Right renal cortex interstitium (tissue), 3 donors: ENCODE measurements at places on chromosomes 6 and 20. TPM values are rescaled to one million over a fixed set of nuclear protein-coding genes. Genes with fewer than 3 reads are reported as not detected.

MAPK14 gene
- polyA plus RNA-seq, result 54.4 TPM

KCNQ2 gene
- 4.9 TPM for polyA plus RNA-seq

NAA20 gene
- 108 TPM for polyA plus RNA-seq

LIN28B gene
- polyA plus RNA-seq, result 0.11 TPM

RHAG gene
- polyA plus RNA-seq, result 0.67 TPM

RGS17 gene
- 2.4 TPM for polyA plus RNA-seq

CTAGE9 gene
- not detected for polyA plus RNA-seq

TSPYL1 gene
- 109 TPM for polyA plus RNA-seq

FAM184A gene
- 11.5 TPM for polyA plus RNA-seq

MICA gene
- polyA plus RNA-seq, result 10.5 TPM

L3MBTL3 gene
- 20.5 TPM for polyA plus RNA-seq

IP6K3 gene
- polyA plus RNA-seq, result 1.1 TPM

NCOA3 gene
- 34.2 TPM for polyA plus RNA-seq

ALDH5A1 gene
- polyA plus RNA-seq, result 30.0 TPM

RIPOR3 gene
- 6.4 TPM for polyA plus RNA-seq

POM121L2 gene
- not detected for polyA plus RNA-seq

SLC17A2 gene
- 0.74 TPM for polyA plus RNA-seq

UNC93A gene
- polyA plus RNA-seq, result 4.1 TPM

SPATS1 gene
- not detected for polyA plus RNA-seq

LY6G6D gene
- polyA plus RNA-seq, result 0.34 TPM

EDN3 gene
- polyA plus RNA-seq, result 4.7 TPM

SLC32A1 gene
- polyA plus RNA-seq, result 1.4 TPM

LAMA5 gene
- polyA plus RNA-seq, result 79.9 TPM

MAD2L1BP gene
- polyA plus RNA-seq, result 30.5 TPM

OLIG3 gene
- polyA plus RNA-seq, result not detected

ZC2HC1B gene
- not detected for polyA plus RNA-seq

MYBL2 gene
- 23.9 TPM for polyA plus RNA-seq

SLC12A5 gene
- 1.2 TPM for polyA plus RNA-seq

OR11A1 gene
- not detected for polyA plus RNA-seq

EFCAB8 gene
- 0.33 TPM for polyA plus RNA-seq

GSTA2 gene
- polyA plus RNA-seq, result 0.22 TPM

C20orf96 gene
- polyA plus RNA-seq, result 29.4 TPM

TINAG gene
- 39.8 TPM for polyA plus RNA-seq

SIRPD gene
- polyA plus RNA-seq, result not detected

HIVEP2 gene
- polyA plus RNA-seq, result 12.1 TPM

EPPIN gene
- 0.10 TPM for polyA plus RNA-seq

HLA-DRB1 gene
- polyA plus RNA-seq, result 45.9 TPM

TREM1 gene
- not detected for polyA plus RNA-seq

MUCL3 gene
- polyA plus RNA-seq, result 0.03 TPM

C6orf52 gene
- 4.9 TPM for polyA plus RNA-seq

SLC25A27 gene
- polyA plus RNA-seq, result 31.0 TPM

C6orf141 gene
- 0.21 TPM for polyA plus RNA-seq

DTD1 gene
- polyA plus RNA-seq, result 32.8 TPM

ZNF165 gene
- polyA plus RNA-seq, result 4.3 TPM

SLC17A1 gene
- 35.7 TPM for polyA plus RNA-seq

ERGIC3 gene
- 341 TPM for polyA plus RNA-seq

STK4 gene
- 15.6 TPM for polyA plus RNA-seq

RTF2 gene
- polyA plus RNA-seq, result 127 TPM

DSE gene
- 43.1 TPM for polyA plus RNA-seq

DPPA5 gene
- polyA plus RNA-seq, result not detected

TNXB gene
- 2.7 TPM for polyA plus RNA-seq

CPXM1 gene
- polyA plus RNA-seq, result 256 TPM

VSX1 gene
- polyA plus RNA-seq, result not detected

LY6G6F gene
- polyA plus RNA-seq, result 0.44 TPM

PROKR2 gene
- polyA plus RNA-seq, result not detected
